CD8-positive, alpha-beta T cell (primary cell): ENCODE measurements at places on chromosomes 5 and 9.

- DNase-seq, result no peak
Measured at GRCh38 chr5:178123094-178123965, 7.5 kb upstream of the RMND5B start.

- DNase-seq, result no peak
Measured at GRCh38 chr5:106880656-106881055, 790.1 kb downstream of the EFNA5 start.

DNA sequence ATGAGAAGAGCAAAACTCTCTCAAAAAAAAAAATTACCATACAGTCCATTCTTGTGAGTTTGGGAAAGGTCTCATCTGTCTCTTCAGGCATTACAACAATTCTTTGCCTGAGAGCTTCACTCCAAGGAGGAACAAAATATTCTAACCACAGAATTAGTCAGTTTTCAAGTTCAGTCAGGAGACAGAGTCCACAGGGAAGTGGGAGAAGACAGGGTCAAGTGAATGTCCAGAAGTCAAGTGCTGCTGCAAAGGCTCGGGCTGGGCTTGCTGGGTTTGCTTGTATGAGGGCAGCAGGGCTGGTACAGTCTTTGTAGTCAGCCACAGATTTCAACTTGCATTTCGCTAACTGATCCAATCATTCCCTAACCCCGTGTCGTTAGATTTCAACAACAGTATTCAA lies 17.6 kb upstream of the HEXB start:
- no peak for DNase-seq

DNA sequence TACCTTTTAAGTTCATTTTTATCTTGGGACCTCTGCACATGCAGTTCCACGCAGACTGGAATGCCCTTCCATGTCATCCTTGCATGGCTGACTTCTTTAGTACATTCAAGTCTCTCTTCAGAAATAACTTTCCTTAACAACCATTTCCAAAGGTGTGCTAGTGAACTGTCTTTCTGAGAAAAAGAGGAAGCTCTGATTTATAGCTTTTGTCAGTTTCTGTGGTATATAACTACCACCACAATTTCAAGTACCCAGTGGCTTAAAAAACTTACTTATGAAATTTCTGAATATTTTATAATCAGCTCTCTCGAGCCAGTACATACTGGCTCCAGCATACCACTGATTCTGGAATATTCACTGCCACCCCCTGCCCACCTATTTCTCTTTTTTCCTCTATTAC lies 1613.8 kb downstream of the MAT2B start:
- DNase-seq, result no peak

GRCh38 chr5:171562822-171563221 lies 143.4 kb downstream of the FGF18 start:
- no peak for DNase-seq

GRCh38 chr5:145887976-145888574 lies 15.3 kb upstream of the GRXCR2 start:
- DNase-seq, result no peak
